ENCODE measurements at places on chromosomes 5 and 9. TPM values are rescaled to one million over a fixed set of nuclear protein-coding genes. Genes with fewer than 3 reads are reported as not detected.

DNA sequence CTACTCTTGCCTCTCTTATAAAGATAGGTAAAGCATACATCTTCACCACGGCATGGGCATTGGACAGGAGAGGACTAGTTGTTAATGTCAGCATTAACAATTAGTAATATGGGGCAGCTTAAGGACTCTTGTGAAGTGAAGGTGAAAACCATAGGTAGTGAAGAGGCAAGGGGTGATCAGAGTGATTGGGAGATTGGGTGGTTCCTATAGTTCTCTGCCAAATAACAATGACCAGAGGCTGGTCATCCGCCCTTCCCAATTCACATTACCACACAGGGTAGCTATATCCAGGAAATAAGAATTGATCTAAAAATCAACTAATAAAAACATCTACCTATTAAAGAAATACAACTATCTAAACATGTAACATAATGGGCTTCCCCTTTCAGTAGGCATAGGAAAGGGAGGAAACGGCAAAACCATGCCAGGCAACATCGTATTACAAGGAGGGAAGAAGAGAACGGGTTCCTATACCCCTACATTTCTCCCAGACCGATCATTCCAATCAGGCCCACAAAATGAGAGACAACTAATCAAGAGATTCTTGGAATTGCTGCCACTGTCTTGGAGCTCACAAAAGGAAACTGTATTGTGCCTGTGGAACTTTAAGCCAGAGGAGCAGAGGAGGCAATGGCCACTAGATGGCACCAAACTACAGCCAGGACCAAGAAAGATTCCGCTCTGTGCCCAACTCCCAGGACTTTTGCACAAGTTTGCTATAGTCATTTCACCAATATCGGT lies 121.6 kb downstream of the FBXL17 start:
- H3K4me1 ChIP-seq: peaks cover 9% of the 10 kb centered on the region
- H3K27ac ChIP-seq: no peak overlapping the region

- DNase-seq: peak; percentile 53
- peaks cover 15% of the 10 kb centered on the region for H3K4me1 ChIP-seq
- no peak overlapping the region for H3K4me3 ChIP-seq
- no peaks in the 10 kb centered on the region for H3K36me3 ChIP-seq
- H3K27me3 ChIP-seq: no peaks in the 10 kb centered on the region
Measured at GRCh38 chr9:33186457-33187168, 19.5 kb upstream of the B4GALT1 start.

DNA sequence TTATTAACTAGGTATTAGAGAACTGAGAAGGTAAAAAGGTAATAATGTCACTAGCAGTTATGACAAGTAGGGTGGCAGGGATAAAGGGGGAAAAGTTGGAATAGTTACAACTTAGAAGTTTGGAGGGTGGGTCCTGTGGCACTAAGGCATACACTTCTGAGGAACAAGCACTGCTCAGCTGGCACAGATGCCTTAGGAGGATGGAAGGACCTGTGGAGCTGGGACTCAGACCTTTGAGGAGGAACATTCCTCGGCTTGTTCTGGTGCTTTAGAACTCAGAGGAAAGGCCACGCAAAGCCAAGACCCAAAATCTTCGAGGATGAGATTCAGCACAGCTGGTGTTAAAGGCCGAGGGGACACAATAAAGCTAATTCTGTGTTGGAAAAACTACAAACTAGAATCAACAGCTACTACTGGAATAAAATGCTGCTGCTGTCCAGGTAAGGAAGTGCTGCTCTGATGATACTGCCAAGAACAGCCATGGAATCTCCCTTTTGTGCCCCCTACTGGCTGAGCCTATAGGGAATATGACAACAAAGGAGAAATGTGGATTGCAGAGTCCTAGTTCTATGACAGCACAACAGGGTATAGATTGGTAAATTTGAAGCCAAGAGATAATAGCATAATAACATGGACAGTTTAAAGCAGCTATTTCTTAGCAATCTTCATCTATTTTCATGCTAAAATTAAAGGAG lies 126.7 kb downstream of the SLC25A46 start:
- H3K27me3 ChIP-seq: peaks cover 11% of the 10 kb centered on the region
- no peaks in the 10 kb centered on the region for H3K36me3 ChIP-seq
- DNase-seq: peak; percentile 19
- H3K4me1 ChIP-seq: no peaks in the 10 kb centered on the region

- H3K27me3 ChIP-seq: peaks cover 17% of the 10 kb centered on the region
- H3K27ac ChIP-seq: no peak overlapping the region
- no peaks in the 10 kb centered on the region for H3K36me3 ChIP-seq
- peaks cover 4% of the 10 kb centered on the region for H3K4me1 ChIP-seq
- no peak for DNase-seq
Measured at GRCh38 chr5:88556406-88556805, 287.8 kb upstream of the TMEM161B start.

GRCh38 chr9:133876836-133877235 lies 115.3 kb downstream of the VAV2 start:
- no peak for DNase-seq
- no peak overlapping the region for H3K4me3 ChIP-seq
- H3K27ac ChIP-seq: no peak overlapping the region
- H3K36me3 ChIP-seq: no peaks in the 10 kb centered on the region
- no peaks in the 10 kb centered on the region for H3K27me3 ChIP-seq

GRCh38 chr5:92144824-92145223 lies 761.7 kb upstream of the ARRDC3 start:
- no peaks in the 10 kb centered on the region for H3K36me3 ChIP-seq
- no peaks in the 10 kb centered on the region for H3K27me3 ChIP-seq
- H3K4me1 ChIP-seq: no peaks in the 10 kb centered on the region

DNA sequence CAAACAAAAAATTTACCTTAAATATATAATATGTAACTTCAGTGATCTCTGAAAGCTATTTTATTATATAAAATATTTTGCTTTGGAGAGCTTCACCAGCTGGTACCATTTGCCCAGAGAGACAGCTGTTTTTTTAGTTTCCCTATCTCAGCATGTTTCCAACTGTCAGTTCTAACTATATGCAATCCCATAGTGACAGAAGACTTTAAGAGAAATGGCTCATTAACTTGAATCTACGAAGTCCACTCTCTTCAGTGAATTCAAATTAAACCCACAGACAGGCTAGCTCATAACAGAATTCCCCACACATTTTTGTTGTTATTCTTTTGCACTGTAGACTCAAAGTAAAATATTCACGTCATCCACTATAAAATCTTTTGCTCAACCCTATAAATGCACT lies 251.8 kb upstream of the POU5F2 start:
- H3K27me3 ChIP-seq: no peaks in the 10 kb centered on the region
- no peak overlapping the region for H3K27ac ChIP-seq

DNA sequence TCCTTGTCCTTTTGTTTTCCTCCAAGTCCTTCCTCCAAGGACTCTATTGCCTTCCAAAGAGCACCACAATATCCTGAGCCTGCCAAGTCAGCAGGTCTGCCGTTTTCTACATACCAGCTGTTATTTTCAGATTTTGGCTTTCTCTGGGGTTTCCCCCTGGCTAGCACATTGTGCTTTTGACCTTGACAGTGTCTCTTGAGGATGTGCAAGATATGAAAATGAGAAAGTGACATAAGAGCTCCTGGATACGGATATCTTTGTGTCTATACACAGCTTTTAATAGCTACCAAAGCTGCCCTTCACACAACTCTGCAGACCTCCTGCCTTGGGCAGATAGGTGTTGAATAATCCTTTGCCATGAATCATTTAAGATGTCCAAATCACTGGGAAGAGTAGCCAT lies 67.0 kb downstream of the HAPLN1 start:
- H3K36me3 ChIP-seq: no peaks in the 10 kb centered on the region
- no peak overlapping the region for H3K27ac ChIP-seq
- DNase-seq: no peak
- peaks cover 7% of the 10 kb centered on the region for H3K27me3 ChIP-seq
- H3K4me3 ChIP-seq: no peak overlapping the region
- H3K4me1 ChIP-seq: no peaks in the 10 kb centered on the region

DNA sequence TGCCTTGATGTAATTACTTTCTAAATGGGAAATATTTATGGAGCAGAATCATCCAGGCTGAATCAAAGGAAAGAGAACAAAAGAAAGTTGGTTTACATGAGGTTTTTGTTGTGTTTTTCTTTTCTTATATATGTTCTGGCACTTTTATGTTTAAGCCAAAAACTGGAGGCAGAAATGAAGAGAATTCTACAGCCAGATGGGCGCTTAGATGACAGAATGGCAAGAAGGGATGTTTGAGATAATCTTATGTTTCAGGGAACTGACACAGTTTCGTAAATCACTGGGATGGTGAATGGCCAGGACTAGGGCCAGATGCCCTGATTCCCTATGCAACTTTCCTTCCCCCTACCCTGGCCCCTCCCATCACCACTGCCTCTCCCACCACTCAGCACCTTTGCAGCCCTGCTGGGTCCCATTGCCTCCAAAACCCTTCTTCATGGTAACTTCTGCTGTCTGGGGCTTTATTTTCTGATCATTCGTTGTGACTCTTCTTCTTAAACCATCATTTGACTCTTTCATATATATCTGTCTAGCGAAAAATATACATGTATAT lies 111.8 kb downstream of the EFNA5 start:
- H3K4me1 ChIP-seq: no peaks in the 10 kb centered on the region
- no peaks in the 10 kb centered on the region for H3K36me3 ChIP-seq
- no peak overlapping the region for H3K4me3 ChIP-seq
- peaks cover 12% of the 10 kb centered on the region for H3K27me3 ChIP-seq
- DNase-seq: no peak

DNA sequence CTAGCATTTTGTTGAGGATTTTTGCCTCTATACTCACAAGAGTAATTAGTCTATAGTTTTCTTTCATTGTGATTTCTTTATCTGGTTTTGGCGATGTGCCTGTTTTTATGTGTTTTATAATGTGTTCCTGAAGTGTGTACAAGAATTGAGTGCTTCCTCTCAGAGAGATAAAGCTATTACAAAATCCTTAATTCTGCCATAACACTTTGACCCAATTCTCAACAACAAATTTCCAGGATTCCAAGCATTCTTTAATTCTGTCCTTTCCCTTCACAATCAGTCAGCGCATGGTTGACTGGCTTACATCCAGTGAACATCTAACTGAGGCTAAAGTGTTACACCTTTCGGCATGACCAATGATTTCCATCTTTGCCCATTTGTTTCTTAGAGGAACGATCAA lies 282.9 kb upstream of the MVB12B start:
- H3K4me3 ChIP-seq: no peak overlapping the region
- peaks cover 2% of the 10 kb centered on the region for H3K36me3 ChIP-seq
- no peak overlapping the region for H3K27ac ChIP-seq
- H3K4me1 ChIP-seq: no peaks in the 10 kb centered on the region

DNA sequence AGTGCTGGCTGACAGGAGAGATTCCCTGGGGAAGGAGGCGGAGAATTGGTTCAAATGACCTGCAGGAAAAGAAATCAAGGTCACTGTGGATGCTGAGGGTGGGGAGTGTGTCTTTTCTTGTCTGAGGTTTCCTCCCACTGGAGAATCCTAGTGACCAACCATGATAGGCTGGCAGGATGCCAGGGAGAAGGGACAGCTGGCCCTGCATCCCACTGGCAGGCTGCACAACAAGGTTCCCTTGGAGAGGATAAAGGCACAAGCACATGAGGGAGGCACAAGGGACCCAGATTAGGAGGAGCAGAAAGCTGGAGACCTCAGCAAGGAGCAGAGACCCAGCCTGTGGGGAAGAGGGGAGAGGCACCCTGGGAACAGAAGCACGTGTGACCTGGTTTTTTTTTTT lies 11.4 kb upstream of the ZDHHC12 start:
- H3K4me3 ChIP-seq: no peak overlapping the region
- H3K27ac ChIP-seq: no peak overlapping the region
- H3K36me3 ChIP-seq: no peaks in the 10 kb centered on the region
- H3K4me1 ChIP-seq: no peaks in the 10 kb centered on the region

DNA sequence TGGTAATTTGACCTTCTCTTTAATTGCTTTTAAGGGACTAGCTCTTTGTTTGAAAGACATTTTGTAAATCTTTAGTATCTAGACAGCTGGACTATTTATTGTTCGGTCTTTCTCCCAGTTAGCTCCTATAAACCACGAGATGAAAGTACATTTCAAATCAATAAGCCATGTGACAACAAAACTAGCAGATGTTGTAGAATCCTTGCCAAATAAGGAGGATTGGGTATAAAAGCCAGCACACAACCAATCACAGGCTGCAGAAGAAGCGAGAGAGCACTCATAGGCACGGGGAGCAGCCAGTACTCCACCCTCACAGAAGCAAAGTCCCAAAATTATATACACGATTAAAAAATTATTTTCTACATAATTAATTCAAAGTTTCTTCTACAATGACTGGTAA lies 8.1 kb upstream of the OMD start:
- no peak for DNase-seq
- no peaks in the 10 kb centered on the region for H3K36me3 ChIP-seq
- H3K27me3 ChIP-seq: no peaks in the 10 kb centered on the region
- H3K4me3 ChIP-seq: no peak overlapping the region
- no peak overlapping the region for H3K27ac ChIP-seq

GRCh38 chr5:151214614-151215545 lies 9.0 kb downstream of the CCDC69 start:
- peaks cover 30% of the 10 kb centered on the region for H3K36me3 ChIP-seq
- peak overlapping the region; percentile 83 for H3K4me3 ChIP-seq
- peak overlapping the region; percentile 98 for H3K27ac ChIP-seq
- no peaks in the 10 kb centered on the region for H3K27me3 ChIP-seq
- H3K4me1 ChIP-seq: peaks cover 75% of the 10 kb centered on the region
- peak; percentile 46 for DNase-seq

GRCh38 chr5:35794684-35795375 lies 61.9 kb upstream of the IL7R start:
- H3K4me3 ChIP-seq: peak overlapping the region; percentile 15
- peaks cover 86% of the 10 kb centered on the region for H3K4me1 ChIP-seq
- peaks cover 1% of the 10 kb centered on the region for H3K36me3 ChIP-seq

GRCh38 chr9:124932333-124932732 lies 8.6 kb downstream of the GOLGA1 start:
- peaks cover 2% of the 10 kb centered on the region for H3K4me1 ChIP-seq
- DNase-seq: no peak
- no peaks in the 10 kb centered on the region for H3K27me3 ChIP-seq
- H3K36me3 ChIP-seq: peaks cover 40% of the 10 kb centered on the region
- no peak overlapping the region for H3K4me3 ChIP-seq
- H3K27ac ChIP-seq: no peak overlapping the region

- no peak overlapping the region for H3K4me3 ChIP-seq
- H3K27ac ChIP-seq: no peak overlapping the region
- no peaks in the 10 kb centered on the region for H3K36me3 ChIP-seq
- no peak for DNase-seq
Measured at GRCh38 chr5:42655982-42656650, 100.5 kb upstream of the CCDC152 start.

- H3K36me3 ChIP-seq: no peaks in the 10 kb centered on the region
- peaks cover 1% of the 10 kb centered on the region for H3K4me1 ChIP-seq
- H3K4me3 ChIP-seq: no peak overlapping the region
- H3K27me3 ChIP-seq: peaks cover 22% of the 10 kb centered on the region
- no peak overlapping the region for H3K27ac ChIP-seq
Measured at GRCh38 chr9:101514071-101514470, 19.6 kb upstream of the RNF20 start.

Gene C5orf52
- total RNA-seq: not detected

Gene AIF1L
- total RNA-seq: 1.8 TPM

Gene TLX3
- not detected for total RNA-seq

Gene CCDC152
- 8.1 TPM for total RNA-seq

Gene FKTN
- 9.6 TPM for total RNA-seq

Gene EQTN
- total RNA-seq: not detected

Gene CSF1R
- 1.8 TPM for total RNA-seq

Gene SNCAIP
- total RNA-seq: not detected

All from activated naive CD4-positive, alpha-beta T cell treated with anti-CD3 and anti-CD28 coated beads for 36 hours (primary cell).